ENCODE measurements at places on chromosomes 5 and 9.

GRCh38 chr5:114361724-114362196 lies at the start of gene KCNN2:
Gene KCNN2, plus strand, starts transcription at chr5:114362070. Its CDS starts 70 bp downstream, at chr5:114362140.
- peak; percentile 90 for DNase-seq

GRCh38 chr5:42360616-42361314 lies 62.5 kb upstream of the GHR start:
- no peak for DNase-seq

DNA sequence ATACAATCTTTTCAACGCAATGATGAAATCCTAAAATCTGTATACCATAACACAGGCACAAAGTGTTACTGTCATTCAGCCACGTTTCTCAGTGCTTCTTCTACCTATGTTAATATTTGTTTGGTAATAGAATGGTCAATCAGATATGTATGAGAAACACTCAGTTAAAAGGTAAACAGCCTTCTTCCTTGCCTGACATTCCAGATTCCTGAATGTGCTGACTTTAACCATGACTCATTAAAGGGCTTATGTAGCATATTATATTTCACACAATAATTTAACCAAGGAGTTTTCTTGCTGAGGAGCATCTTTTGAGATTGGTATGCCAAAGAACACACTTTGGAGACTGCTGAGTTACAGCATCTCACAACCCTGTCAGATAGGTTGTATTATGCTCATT lies 187.6 kb downstream of the CETN3 start:
- no peak for DNase-seq

DNA sequence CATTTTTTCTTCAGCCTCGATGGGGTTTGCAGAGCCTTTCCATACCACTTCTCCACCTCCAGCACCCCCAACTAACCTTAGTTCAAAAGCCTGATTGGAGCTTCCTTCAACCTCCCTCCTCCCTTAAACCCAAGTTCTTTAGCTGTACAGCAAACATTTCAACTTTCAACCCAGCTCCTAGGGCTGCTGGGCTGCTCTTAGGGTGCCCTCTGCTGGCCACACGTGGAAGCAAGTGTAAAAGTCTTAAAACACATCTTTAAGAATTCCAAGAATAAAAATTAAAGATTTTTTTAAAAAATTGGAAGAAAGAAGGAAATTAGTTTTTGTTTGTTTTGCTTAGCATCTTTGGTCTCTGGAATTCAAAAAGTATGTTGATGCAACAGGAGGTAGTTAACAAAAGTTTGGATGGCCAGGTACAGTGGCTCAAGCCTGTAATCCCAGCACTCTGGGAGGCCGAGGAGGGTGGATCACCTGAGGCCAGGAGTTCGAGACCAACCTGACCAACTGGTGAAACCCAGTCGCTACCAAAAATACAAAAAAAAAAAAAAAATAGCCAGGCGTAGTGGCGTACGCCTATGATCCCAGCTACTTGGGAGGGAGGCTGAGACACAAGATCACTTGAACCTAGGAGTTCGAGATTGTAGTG lies 15.5 kb upstream of the HSD17B3 start:
- peak; percentile 63 for DNase-seq

- no peak for DNase-seq
Observed at GRCh38 chr5:137090151-137090550, 409.0 kb downstream of the SPOCK1 start.

GRCh38 chr5:26569241-26569928 lies 469.0 kb downstream of the CDH9 start:
- no peak for DNase-seq

- DNase-seq = peak; percentile 63
Observed at GRCh38 chr5:132526290-132526973, 16.9 kb downstream of the IL5 start.

GRCh38 chr5:116702776-116703175 lies 128.2 kb upstream of the SEMA6A start:
- no peak for DNase-seq

DNA sequence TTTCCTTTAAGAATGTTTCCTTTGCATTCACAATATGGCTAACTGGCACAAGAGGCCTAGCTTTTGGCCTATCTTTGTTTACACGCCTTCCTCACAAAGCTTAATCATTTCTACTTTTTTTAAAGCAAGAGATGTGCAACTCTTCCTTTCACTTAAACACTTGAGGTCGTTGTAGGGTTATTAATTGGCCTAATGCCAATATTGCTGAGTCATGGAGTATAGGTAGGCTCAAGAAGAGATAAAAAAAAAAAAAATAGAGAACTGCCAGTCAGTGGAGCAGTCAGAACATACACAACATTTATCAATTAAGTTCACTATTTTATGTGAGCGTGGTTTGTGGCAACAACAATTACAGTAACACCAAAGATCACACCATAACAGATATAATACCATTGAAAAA lies 5.9 kb downstream of the FKBP15 start:
- no peak for DNase-seq

GRCh38 chr5:159178978-159179377 lies 30.4 kb downstream of the RNF145 start:
- DNase-seq = no peak

GRCh38 chr5:95727764-95728191 lies 3.4 kb upstream of the RHOBTB3 start:
- no peak for DNase-seq

- DNase-seq = no peak
Observed at GRCh38 chr9:2255128-2255527, 240.0 kb downstream of the SMARCA2 start.

GRCh38 chr5:133340822-133341221 lies 271.5 kb downstream of the FSTL4 start:
- no peak for DNase-seq

DNA sequence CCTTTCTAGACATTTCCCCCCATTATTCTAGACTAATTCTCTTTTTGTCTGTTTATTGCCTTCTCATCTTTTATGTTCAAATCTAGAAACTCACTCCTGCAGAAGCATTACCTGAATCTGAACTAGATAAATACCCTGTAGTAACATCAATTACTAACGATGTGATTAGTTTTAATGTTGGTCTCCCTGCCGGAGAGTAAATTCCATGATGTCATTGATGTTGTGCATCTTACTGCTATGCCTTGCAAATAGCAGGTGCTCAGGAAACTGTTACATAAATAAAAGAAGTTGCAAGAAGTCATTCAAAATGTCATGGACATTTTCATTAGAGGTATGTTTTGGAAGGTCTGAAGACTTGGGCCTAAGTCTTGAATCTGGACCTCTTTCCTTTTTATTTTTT lies 23.0 kb upstream of the C9 start:
- no peak for DNase-seq

- peak; percentile 86 for DNase-seq
Observed at GRCh38 chr5:139637438-139638089, 10.6 kb upstream of the CXXC5 start.

DNA sequence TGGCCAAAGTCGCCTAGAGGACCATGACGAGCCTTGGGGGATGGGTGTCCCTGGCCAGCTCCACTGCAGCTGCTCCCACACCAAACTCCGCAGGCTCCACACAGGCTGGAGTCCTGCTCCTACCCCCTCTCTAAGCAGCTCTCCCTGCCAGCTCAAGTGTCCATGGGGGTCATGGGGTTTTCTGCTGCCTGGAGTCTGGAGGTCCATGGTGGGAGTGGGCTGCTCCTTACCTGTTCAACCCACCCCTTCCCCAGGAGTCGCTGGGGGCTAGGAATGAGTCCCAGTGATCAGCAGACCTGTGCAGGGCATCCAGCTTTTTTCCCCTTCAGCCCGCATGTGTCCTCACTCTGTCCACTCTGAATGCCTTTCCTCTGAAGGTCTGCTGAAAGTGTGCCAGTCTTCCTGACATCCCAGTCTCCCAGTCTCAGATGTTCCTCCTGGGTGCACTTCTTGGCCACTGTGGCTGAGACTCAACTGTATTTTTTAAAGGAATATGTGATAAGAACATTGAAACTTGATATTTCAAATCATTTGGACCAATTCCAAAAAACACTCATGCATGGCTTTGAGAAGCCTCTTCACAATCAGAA lies 261.3 kb upstream of the ANKH start:
- no peak for DNase-seq

GRCh38 chr5:52801329-52801728 lies 13.6 kb downstream of the ITGA1 start:
- no peak for DNase-seq

DNA sequence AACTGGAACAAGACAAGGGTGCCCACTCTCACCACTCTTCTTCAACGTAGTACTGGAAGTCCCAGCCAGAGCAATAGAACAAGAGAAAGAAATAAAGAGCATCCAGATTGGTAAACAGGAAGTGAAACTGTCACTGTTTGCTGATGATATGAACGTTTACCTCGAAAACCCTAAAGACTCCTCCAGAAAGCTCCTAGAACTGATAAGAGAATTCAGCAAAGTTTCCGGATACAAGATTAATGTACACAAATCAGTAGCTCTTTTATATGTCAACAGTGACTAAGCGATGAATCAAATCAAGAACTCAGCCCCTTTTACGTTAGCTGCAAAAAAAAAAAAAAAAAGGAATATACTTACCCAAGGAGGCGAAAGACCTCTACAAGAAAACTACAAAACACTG lies 306.6 kb downstream of the PLK2 start:
- no peak for DNase-seq
